ENCODE measurements at places on chromosomes 13 and 19. TPM values are rescaled to one million over a fixed set of nuclear protein-coding genes. Genes with fewer than 3 reads are reported as not detected.

RFPL4A gene
- total RNA-seq: not detected

BRME1 gene
- 0.49 TPM for total RNA-seq

ZNF865 gene
- 5.8 TPM for total RNA-seq

POU2F2 gene
- total RNA-seq: not detected

DENND1C gene
- total RNA-seq: not detected

N4BP2L1 gene
- total RNA-seq: 0.81 TPM

VSTM2B gene
- total RNA-seq: not detected

OR2Z1 gene
- not detected for total RNA-seq

ZNF625 gene
- total RNA-seq: 6.8 TPM

CYP2S1 gene
- 0.65 TPM for total RNA-seq

SLC27A5 gene
- total RNA-seq: 12.8 TPM

FGF22 gene
- total RNA-seq: not detected

ZNF491 gene
- 1.1 TPM for total RNA-seq

PLIN3 gene
- 118 TPM for total RNA-seq

ANKLE1 gene
- total RNA-seq: not detected

IL11 gene
- 2.9 TPM for total RNA-seq

LSR gene
- total RNA-seq: 1.6 TPM

ZNF235 gene
- 1.4 TPM for total RNA-seq

CYP4F12 gene
- total RNA-seq: not detected

ZIK1 gene
- 7.9 TPM for total RNA-seq

NLRP4 gene
- total RNA-seq: not detected

REXO1 gene
- 6.9 TPM for total RNA-seq

ZNF473 gene
- total RNA-seq: 6.5 TPM

KIR3DL1 gene
- not detected for total RNA-seq

KIR2DL1 gene
- not detected for total RNA-seq

KASH5 gene
- total RNA-seq: not detected

RNF17 gene
- total RNA-seq: 0.32 TPM

ZNF582 gene
- 3.2 TPM for total RNA-seq

CGB8 gene
- not detected for total RNA-seq

CALR3 gene
- total RNA-seq: not detected

BORCS8 gene
- 21.1 TPM for total RNA-seq

FUT3 gene
- not detected for total RNA-seq

Data from cardiac atrium fibroblast (primary cell).